Stimulated activated CD8-positive, alpha-beta memory T cell treated with anti-CD3 and anti-CD28 coated beads, Interleukin-4, amount 100 ng/mL, for 24 hours (primary cell): ENCODE measurements at places on chromosomes 6 and 20.
A peak's percentile ranks its signal among the peaks of the same experiment; 100 is the strongest.

DNA sequence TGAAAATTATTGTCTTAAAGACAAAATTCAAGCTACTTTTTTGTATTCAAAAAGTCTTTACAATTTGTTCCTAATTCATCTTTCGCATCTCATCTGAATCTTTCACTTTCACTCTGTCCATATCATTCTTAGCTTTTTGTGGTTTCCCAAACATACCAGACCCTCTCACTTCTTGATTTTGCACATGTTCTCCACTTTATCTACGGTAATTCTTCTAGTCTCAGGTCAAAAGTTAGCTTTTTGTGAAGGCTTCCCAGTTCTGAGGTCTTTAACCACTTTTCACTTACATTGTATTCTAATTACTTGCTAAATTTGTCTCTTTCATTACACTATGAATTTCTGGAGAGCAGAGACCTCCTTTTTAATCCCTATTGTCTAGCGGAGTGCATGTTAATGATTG lies 34.6 kb upstream of the EPHA7 start:
- no peak for DNase-seq

DNA sequence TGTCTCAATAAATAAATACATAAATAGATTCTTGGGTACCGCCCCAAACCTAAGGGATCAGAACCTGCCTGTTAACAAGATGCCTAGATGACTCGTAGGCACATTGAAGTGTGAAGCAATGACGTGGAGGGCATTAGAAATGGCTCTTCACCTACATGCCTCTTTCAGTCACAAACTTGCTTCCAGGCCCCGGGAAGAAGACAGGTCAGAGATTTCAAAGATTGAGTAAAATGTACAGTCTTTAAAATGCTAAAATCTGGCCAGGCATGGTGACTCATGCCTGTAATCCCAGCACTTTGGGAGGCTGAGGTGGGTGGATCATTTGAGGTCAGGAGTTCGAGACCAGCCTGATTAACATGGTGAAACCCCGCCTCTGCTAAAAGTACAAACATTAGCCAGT lies 480.8 kb upstream of the JARID2 start:
- no peak for DNase-seq

DNA sequence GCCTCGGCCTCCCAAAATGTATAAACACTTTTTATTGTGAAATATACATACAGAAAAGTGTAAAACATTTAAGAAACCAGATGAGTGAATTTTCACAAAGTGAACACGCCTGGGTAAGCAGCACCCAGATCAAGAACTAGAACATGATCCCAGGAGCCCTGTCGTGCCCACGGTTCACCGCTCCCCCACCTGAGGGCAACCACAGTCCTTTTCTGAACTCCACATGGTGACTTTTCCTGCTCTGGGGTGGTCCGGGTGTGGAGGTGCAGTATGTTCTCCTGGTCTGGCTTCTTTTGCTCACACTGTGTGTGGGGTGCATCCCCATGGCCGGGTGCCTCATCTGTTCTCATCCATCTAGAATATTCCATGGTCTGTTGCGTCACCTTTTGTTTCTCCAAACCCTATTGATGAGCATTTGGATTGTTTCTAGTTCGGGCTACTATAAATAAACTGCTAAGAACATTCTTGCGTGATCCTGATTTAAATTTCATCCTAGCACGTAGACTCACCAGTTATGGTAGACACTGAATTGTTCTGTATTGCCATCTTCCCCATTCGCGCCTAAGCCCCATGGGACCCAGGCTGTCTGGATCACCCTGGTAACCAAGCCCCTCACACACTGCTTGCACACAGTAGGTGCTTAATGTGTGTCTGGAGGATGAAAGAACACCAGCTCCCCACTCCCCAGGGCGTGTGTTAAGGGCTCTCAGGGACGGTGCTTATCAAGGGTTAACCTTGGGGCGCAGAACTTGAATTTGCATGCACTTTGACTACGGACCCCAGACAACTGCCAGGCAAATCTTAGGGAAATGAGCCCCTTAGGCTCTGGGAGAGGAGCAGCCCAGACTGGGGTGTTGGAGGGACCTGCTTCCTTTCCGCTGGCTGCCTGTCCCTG lies 56.2 kb downstream of the CTCFL start:
- no peak for DNase-seq

DNA sequence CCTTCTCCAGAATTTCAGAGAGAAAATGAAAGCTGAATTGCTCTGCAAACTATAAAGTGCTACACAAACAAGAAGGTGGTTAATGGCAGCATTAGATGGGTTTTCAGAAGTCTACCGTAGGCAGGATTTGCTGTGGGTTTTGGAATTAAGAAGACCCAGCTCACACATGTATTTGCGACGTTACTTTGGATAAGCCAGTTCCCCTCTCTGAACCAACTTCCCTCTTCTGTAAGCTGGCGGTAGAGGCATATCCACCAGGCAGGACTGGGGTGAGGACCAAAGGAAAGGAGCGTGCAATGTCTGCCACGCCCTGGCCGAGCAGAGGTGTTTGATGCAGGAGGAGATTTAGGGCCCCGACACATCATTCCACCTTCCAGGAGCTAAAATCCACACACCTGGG lies 6.9 kb downstream of the RSPO4 start:
- DNase-seq = no peak

DNA sequence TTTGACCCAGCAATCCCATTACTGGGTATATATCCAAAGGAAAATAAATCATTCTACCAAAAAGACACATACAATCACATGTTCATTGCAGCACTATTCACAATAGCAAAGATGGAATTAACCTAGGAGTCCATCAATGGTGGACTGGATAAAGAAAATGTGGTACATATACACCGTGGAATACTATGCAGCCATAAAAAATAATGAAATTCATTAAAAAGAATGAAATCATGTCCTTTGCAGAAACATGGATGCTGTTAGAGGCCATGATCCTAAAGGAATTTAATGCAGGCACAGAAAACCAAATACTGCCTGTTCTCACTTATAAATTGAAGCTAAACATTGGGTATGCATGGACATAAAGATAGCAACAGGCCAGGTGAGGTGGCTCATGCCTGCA lies 61.9 kb upstream of the BMP6 start:
- DNase-seq = no peak

GRCh38 chr6:163626073-163626867 lies 211.8 kb downstream of the QKI start:
- no peak for DNase-seq

GRCh38 chr20:62846166-62846890 lies 15.3 kb downstream of the TCFL5 start:
- DNase-seq = no peak

- no peak for DNase-seq
Measured at GRCh38 chr6:412146-412886, 20.8 kb downstream of the IRF4 start.

DNA sequence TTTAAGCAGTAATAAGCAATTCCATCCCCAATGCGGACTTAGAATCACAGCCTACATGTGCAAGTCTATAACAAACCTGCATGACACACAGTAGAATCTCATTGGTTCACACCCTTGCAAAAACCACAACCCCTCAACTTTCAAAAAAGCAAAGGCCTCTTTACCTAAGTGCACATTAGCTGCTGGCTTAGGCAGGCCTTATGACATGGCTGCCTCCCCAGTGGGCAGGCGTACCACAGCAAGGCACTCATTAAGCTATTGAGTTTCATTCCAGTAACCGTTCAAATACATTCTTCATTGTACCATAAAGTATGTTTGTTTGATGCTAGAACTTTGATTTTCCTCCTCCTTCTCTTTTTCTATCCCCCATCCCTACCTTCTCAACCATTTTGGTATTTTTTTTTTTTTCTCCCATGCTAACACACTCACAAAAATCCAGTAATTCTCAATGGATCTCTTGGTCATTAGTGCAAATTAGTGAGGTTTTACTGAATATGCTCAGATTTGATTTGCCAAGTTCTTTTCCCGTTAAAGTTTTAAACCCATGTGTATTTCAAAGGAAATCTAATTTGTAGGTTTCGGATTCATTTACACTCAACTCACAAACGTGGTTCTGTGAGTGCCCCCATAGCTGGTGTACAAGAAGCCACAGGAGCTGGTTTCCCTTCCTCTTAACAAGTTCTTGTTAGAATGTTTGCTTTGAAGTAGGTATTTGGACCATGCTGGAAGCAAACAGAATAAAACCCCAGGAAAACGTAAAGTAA lies 460.4 kb upstream of the RUNX2 start:
- DNase-seq = no peak

DNA sequence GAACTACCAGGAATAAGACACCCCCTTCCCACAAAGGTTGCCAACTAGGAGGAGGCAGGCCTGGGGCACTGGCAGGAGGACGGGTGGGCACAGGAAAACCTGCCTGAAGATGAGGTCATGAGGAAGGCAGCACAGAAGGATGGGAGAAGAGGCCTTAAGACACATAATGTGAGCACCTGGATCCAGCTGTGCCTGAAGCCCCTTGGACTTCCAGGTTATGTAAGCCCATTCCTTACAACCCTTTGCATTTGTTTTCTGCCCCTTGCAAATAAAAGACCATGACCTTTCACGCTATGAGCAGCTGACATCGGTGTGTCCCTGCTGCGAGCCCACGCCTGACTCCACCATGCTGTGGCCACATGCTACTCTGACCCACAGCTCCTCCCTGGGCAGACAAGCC lies 23.4 kb downstream of the KCNQ2 start:
- no peak for DNase-seq

DNA sequence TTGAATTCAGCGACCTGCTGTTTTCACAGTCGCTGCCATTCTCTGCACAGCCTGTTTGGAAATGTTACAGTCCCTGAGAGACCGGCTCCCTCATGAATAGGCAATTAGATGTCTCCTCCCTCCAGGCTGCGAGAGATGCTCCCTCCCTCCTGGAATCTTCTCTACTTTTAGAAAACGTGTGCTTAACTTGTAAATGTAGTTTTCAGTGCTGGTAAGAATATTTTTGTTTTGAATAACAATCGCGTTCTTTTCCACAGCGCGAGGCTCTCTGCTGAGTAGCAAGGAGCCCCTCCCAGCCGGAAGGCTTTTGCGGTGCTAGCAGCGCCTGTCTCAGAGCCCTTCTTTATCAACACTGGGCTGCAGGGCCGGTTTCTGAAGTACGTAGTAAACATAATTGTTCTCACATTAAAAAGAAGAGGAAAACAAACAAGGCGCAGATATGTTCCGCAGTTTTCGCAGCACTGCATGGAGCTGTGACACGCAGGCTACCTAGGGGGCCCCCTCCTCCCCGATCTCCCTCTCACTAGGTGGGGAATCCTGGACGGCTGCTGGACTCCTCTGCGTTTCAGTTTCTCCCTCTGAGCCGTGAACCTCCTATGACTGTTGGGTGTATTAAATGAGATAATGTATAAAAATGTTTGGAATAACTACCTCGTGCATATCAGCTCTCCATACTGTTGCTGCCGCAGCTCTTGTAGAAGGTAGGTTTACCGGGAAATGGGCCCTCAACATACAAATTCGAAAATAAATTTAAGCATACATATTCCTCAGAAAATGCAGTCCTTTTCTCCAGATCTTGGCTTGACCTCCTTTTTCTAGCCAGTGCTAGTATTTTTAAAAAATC lies 79.0 kb upstream of the SPACA1 start:
- DNase-seq = no peak

GRCh38 chr20:33526769-33527168 lies 36.9 kb downstream of the CBFA2T2 start:
- no peak for DNase-seq

- no peak for DNase-seq
Measured at GRCh38 chr20:48139262-48140041, 354.2 kb upstream of the SULF2 start.

- DNase-seq = no peak
Measured at GRCh38 chr20:32599783-32600340, 14.7 kb upstream of the NOL4L start.

GRCh38 chr6:15501826-15502445 lies 160.9 kb downstream of the DTNBP1 start:
- DNase-seq = no peak

DNA sequence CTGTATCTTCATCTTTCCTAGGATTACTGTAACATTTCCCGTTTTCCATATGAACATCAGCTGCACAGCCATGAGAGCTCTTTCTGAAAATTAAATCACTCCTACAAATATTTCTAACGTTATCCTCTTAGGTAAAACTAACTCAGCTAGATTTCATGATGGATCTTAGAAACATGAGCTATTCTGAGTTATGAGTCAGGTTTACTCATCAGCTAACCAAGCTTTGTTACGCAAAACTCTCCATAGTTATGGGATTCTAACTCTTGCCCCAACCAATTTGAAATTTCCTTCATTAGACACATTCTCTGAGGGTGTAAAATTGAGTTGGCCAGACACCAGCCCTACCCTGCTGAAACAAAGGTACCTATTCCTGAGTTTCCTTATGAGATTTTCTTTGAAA lies 14.0 kb downstream of the DEFB110 start:
- DNase-seq = no peak

- DNase-seq = peak; percentile 59
Measured at GRCh38 chr20:19205981-19206396, 6.5 kb upstream of the SLC24A3 start.

DNA sequence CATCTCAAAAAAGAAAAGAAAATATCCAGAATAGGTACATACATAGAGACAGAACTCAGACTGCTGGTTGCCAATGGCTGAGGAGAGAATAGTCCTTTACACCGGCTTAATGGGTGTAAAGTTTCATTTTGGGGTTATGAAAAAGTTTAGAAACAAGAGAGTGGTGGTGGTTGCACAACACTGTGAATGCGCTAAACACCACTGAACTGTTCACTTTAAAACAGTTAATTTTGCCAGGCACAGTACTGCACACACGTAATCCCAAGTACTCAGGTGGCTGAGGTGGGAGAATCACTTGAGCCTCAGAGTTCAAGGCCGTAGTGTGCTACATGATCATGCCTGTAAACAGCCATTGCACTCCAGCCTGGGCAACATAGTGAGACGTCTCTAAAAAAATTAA lies 7.6 kb downstream of the ILRUN start:
- DNase-seq = no peak

- DNase-seq = no peak
Measured at GRCh38 chr6:39453241-39453640, 130.7 kb upstream of the KCNK16 start.

DNA sequence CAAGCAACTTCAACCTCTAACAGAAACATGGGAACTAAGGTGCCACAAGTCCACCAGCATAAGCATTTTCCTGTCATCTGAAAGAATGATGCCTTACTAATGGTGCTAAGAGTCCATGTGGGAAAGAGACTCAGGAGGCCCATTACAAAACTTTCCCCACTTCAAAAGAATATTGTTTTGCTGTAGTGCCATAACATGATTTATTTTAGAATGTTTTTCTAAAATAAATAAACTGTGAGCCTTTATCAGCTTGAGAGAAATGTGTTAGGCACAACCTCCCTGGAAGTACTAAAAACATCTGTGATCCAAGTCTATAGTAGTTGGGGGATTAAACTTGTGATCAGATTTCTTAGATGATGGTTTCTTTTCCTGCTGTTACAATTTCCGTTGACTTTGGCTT lies 330.1 kb upstream of the MAP3K7 start:
- no peak for DNase-seq

- DNase-seq = no peak
Measured at GRCh38 chr20:64070244-64070993, 7.4 kb downstream of the TCEA2 start.
